ENCODE measurements at places on chromosomes 11 and 22.

- no peak for DNase-seq
Measured at GRCh38 chr11:92846491-92847125, 122.8 kb upstream of the MTNR1B start.

- DNase-seq: no peak
Measured at GRCh38 chr11:113240389-113240788, 74.0 kb upstream of the TTC12 start.

- DNase-seq: no peak
Measured at GRCh38 chr11:41920374-41920773, 460.9 kb upstream of the LRRC4C start.

DNA sequence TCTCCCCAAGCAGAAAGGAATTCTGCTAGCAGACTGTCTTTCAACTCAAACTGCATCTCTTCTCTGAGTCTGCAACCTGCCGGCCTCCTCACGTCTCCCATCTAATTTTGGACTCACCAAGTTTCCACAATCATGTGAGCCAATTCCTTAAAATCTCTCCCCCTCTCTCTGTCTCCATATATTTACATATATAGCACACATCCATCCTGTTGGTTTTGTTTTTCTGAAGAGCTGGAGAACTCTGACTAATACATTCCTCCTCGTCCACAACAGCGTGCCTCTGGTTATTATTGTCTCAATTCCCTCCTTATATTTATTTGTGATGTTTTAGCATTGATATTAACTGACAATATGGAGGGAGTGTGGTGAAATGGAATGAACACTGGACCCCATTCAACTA lies 29.6 kb upstream of the FJX1 start:
- DNase-seq: no peak

DNA sequence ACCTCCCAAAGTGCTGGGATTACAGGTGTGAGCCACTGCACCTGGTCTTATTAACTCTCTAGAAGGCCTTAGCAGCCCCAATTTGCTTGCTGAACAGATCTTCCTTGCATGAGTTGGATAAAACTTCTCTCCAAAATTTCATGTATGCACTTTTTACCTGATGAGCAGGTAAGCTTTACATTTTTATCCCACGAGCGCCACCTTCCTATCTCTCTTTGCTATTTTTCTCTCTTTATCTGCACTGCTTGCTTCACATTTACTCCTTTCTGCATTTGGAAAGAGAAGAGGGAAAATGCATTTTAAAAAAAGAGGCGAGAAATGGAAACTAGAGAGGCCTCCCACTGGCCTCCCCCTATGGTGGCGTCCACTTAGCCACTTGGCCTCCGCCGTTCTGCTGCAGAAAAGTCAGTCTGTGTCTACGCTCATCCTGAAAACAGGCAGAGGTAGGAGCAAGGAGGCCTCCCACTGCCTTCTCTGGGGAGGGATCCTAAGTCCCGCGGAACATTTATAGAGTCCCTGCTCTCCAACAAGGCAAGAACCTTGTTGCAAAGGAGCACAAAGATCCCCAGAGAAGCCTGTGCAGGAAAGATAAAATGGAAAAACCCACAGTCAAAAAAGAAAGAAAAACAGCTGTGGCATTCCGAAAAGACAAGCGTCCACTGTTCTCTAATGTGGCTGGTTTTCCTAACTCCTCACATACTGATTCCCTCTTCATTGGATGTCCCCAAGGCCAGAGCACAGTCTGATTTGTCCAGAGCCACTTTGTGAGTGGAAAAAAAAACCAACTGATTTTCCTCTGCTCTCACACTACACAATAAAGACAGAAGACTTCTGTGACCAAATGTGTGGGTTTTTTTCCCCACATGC lies 62.2 kb upstream of the INCENP start:
- no peak for DNase-seq

GRCh38 chr11:112968941-112969713 lies 7.9 kb downstream of the NCAM1 start:
- DNase-seq: no peak

- DNase-seq: no peak
Measured at GRCh38 chr22:31838917-31839316, 85.1 kb downstream of the DEPDC5 start.

DNA sequence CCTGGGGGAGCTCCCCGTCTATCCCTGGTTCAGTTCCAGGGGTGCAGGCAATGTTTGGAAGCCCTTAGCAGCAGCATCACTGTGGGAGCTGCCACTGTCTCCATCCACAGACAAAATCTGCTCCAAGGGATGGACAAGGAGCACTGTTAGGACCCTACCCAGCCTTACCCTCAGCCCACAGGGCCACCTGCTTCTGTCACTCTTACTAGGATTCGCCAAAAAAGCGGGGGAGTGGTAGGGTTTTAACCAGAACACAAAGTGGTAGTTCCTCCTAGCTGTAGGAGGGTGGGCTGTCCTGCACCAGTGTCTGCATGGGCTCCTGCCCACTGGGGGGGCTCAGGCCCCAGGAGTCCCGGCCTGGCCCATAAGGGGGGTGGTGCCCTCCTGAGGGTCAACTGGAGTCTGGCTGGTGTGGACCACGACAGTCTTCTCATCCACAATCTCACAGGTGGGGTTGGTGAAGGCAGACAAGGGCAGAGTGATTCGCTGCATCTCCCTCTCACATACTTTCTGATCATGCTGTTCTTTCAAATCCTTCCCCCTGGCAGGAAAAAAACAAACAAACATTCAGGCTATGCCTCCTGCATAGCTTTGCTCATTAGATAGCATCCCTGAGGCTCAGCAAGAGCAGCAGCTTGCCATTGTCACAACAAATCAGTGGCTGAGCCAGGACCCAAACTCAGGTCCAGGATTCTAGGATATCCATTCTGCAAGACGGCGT lies 9.4 kb downstream of the PIK3IP1 start:
- no peak for DNase-seq

- no peak for DNase-seq
Measured at GRCh38 chr11:31768749-31769640, 42.1 kb downstream of the PAX6 start.

GRCh38 chr22:24473284-24473683 lies 21.8 kb upstream of the UPB1 start:
- DNase-seq: no peak

DNA sequence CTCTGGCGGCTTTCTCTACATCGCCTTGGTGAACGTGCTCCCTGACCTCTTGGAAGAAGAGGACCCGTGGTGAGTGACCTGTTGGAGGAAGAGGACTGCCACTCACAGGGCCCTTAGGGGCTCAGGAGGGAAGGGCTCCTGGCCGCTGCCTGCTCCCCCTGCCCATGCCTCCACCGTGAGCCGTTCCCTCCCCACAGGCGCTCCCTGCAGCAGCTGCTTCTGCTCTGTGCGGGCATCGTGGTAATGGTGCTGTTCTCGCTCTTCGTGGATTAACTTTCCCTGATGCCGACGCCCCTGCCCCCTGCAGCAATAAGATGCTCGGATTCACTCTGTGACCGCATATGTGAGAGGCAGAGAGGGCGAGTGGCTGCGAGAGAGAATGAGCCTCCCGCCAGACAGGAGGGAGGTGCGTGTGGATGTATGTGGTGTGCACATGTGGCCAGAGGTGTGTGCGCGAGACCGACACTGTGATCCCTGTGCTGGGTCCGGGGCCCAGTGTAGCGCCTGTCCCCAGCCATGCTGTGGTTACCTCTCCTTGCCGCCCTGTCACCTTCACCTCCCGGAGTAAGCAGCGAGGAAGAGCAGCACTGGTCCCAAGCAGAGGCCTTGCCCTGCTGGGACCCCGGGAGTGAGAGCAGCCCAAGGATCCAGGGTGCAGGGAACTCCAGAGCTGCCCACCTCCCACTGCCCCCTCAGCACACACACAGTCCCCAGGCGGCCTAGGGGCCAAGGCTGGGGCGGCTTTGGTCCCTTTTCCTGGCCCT lies 6.9 kb downstream of the SLC39A13 start:
- DNase-seq: no peak

GRCh38 chr11:93849751-93850593 lies 446 bp downstream of the VSTM5 start:
- no peak for DNase-seq

GRCh38 chr11:46249938-46250744 lies 27.3 kb upstream of the CREB3L1 start:
- no peak for DNase-seq

DNA sequence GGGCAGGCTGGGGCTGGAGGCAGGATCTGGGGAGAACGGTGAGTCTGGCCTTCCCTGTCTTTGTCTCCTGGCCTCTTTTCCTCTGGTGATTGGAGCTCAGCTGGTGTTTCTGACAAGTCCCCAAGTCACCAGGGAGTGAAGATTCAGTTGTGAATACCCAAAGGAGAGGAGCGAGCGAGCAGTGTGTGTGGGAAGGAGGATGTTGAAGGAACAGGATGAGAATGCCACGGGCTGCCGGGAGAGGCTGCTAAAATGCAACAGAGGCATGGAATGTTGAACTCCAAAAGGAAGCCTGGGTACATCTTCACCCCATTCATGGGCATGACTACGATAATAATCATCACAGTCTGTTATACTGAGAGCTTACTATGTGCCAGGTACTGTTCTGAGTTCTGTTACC lies 163.3 kb downstream of the CEP164 start:
- DNase-seq: no peak

DNA sequence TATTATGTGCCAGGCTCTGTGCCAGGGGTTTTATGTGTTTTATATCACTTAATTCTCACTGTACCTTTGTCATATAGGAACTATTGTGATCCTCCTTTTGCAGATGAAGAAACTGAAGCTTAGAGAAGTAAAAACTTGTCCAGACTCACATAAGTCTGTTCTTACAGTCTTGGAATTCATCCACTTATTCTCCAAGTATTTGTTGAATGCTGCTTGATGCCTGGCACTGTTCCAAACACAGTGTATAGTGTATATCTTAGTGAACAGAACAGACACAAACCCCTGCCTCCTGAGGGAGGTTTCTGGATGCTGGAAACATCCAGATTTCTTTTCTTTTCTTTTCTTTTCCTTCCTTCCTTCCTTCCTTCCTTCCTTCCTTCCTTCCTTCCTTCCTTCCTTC lies 29.0 kb upstream of the FGF3 start:
- no peak for DNase-seq

GRCh38 chr22:50528682-50529415 lies 963 bp downstream of the TYMP start:
- no peak for DNase-seq

DNA sequence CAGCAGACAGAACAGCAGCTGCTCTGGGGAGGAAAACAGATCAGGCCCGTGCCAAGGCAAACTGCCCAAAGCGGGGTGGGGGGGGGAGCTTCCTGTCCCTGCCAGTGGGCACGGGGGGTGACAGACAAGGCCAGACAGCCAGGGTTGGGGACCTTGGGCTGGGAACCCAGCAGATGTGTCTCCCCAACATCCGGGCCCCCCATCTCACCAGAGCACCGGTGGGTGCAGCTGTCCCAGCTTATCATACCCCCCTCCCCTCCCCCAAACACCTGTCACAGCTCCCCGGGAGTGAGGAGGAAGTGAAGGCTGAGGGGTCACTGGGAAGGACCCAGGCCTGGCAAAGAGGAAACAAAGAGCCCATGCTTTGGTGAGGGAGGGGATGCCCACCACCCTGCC lies 1.3 kb downstream of the PPP1R14B start:
- DNase-seq: no peak

DNA sequence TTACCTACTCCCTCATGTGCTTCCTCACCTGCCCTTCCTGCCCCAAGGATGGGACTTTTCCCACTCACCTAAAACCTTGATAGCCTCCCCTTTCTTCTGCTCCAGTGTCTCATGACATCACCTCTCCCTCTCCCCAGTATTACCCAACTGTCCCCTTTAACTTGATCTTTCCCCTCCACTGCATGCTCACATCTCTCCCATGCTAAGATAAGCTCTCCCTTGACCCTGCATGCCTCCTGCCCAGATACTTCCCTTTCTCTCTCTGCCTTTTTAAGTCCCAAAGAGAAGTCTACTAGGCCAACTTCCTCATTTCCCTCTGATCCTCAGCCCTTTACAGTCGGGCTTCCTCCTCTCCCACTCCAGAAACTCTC lies 14.8 kb downstream of the CD3E start:
- DNase-seq: no peak

DNA sequence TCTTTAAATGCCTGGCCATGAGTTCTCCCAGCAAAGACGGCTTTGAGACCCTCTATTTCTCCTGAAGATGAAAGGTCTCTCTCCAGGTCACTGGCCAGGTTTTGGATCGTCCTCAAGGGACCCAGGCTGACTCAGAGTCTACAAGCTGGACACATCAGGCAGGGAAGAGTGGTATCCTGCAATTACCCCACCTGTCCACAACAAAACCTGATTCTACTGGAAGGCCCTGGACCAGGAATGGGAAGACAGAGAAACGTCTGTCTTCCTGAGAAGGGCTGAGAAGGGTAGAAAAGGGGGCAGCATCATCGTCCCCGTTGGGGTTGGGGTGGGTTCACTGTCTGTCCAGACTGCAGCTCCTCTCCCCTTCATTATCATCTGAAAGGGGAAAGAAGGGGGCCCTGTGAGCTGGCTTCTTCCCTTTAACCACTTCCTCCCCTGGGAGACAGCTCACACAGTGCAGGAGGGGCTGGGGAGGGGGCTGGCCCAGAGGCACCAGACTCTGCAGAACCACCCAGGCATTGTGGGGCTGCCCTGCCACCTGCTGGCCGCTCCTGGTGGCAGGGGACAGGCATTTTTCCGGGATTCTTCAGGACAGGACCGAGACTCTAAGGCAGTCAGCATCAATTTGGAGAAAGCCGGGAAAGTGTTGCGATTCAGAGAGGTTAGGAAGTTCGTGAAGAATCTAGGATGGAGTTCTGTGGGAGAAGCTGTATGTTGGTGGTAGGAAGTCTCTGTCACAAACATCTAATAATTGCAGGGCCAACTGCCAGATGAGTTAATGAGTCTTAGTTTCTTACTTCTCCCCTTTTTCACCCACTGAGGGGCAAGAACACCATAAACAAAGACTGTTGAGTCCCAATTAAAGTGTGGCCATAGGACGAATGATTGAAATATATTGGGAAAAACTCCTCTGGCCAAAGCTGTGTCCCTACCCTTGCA lies 57.6 kb downstream of the SYN3 start:
- DNase-seq: no peak

- no peak for DNase-seq
Measured at GRCh38 chr11:111731821-111732220, 34.4 kb downstream of the PPP2R1B start.
